AG04449 (cell line): ENCODE measurements at places on chromosomes 2 and 18.

DNA sequence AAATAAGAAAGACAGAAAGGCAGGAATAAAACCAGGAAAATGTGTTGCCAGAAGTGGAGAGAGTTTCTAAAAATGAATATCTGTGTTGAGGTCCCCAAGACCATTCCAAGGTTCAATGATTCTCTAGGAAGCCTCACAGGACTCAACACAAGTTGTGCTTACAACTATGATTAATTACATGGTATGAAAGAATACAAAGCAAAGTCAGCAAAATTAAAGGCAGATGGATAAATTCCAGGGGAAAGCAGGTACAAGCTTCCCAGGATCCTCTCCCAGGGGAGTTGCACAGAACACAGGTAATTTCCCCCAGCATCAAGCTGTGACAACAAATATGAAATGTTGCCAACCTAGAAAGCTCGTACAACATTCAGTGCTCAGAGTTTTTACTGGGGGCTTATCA lies 154.4 kb upstream of the HNMT start:
- DNase-seq: no peak

GRCh38 chr2:150464270-150464669 lies 23.2 kb downstream of the RND3 start:
- DNase-seq: no peak

DNA sequence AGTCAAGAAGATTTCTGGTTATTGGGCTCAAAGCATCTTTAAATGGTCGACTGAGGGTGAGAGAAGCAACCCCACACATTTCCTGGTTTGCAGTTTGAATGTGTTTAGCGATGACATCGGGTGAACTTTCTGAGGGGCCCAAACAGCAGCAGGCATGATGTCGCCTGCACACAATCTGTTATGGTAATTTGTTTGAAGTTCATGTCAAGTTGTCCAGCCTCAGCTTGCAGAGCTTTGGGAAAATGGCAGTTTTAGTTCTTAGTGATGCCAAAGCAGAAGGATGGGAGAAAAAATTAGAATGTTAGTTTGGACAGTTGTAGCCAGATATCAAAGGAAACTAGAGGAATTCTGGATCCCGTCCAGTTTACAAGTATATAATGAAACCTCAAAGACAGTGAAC lies 284.6 kb downstream of the MBD5 start:
- no peak for DNase-seq

DNA sequence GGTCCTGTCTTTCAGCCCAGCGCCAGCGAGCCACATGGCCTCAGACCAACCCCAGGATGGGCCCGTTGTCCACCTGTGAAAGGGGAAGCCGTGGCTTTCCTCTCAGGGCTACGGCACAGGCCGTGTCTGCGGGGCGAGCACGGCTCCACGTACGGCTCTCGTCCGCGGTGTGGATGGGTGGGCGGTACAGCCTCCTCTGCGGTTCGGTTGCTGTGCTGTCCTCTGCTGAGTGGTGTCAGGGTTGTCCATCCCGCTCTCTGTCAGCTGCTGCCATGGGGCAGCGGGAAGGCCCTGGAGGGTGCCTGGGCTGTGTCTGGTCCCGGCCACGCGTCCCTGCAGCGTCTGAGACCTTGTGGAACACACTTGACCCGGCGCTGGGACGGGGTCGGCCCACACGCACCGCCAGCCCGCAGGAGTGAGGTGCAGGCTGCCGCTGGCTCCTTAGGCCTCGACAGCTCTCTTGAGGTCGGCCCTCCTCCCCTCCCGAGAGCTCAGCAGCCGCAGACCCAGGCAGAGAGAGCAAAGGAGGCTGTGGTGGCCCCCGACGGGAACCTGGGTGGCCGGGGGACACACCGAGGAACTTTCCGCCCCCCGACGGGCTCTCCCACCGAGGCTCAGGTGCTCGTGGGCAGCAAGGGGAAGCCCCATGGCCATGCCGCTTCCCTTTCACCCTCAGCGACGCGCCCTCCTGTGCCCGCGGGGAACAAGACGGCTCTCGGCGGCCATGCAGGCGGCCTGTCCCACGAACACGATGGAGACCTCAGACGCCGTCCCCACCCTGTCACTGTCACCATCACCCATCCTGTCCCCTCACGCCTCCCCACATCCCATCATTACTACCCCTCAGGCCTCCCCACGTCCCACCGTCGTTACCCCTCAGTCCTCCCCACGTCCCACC lies 128.7 kb downstream of the NFATC1 start:
- no peak for DNase-seq

GRCh38 chr18:76686737-76687231 lies 135.6 kb upstream of the ZNF236 start:
- DNase-seq: no peak

DNA sequence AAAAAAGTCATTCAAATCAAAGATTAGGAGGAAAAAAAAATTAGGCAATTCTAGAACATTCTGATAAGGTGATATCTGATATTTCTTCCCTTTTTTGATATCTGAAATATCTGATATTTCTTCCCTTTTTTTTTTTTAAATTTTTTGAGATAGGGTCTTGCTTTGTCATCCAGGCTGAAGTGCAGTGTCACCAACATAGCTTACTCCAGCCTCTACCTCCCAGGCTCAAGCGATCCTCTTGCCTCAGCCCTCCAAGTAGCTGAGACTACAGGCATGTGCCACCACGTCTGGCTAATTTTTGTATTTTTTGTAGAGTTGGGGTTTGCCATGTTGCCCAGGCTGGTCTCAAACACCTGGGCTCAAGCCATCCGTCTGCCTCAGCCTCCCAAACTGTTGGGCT lies 33.9 kb downstream of the MEX3C start:
- DNase-seq: no peak

DNA sequence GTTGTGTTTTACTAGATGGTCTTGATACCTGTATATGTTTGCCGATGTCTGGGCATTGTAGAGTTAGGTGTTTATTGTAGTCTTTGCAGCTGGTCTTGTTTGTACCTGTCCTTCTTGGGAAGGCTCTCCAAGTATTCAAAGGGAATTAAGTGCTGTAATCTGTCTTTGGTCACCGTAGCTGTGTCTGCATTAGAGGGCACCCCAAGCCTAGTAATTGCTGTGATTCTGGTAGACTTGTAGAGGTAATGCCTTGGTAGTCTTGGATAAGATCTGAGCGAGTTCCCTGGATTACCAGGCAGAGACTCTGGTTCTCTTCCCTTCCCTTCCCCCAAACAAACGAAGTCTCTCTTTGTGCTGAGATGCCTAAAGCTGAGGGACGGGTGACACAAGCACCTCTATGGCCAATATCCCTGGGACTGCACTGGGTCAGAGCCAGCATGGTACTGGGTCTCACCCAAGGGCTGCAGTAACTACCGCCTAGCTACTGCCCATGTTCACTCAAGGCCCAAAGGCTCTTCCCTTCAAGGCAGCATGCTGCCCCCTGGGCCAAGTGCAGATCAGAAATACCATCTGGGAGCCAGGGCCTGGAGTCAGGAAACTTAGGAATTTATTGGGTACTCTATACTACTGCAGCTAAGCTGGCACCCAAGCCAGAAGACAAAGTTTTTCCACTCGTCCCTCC lies 27.1 kb downstream of the STPG4 start:
- DNase-seq: no peak

DNA sequence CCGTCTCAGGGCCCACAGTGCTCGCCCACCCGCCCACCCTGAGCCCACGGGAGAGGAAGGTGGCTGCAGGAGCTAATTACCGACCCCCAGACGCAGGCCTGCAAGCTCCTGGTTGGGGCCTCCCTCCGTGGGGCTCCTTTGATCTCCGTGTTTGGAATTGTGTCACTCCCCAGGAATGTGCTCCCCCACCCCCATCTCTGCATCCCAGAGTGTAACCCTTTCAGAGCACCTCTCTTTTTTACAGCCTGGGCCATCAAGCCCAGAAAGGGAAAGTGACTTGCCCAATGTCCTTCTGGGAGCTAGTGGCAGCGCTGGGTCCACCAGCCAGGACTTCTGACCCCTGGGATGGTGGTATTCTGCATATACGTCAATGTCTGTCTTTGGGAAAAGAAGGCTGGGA lies 335.1 kb downstream of the CYRIA start:
- no peak for DNase-seq

- DNase-seq: no peak
These were observed 119.6 kb upstream of the ARL5A start for GRCh38 chr2:151947813-151948165.

GRCh38 chr2:124402274-124402673 lies 377.2 kb downstream of the CNTNAP5 start:
- no peak for DNase-seq

DNA sequence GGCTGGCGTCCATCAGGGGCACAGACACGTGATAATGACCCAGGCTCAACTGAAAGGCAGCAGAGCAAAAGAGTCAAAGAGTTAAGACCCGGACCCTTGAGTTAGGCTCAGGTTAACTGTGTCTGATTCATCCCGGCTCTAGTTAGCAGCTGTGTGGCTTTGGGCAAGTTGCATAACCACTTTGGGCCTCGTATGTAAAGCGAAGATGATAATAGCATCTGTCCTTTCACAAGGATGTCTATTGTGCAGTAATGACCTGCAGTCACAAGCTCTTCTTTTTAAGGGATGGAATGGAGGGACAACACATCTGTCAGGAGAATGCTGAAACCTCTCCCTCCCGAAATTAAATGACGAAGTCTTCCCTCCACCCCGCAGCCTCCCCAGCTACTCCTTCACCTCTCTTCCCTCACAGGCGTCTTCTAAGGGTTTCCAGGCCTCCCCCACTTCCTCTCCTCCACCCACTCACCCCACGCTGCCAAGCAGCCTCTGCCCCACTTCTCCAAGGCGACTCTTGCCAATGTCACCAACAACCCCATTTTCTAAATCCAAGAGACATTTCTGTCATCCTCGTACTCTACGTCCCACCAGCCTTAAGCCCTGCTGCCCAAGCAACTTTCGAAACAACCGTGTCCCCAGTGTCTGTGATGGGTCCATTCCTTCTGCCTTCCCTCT lies 135.1 kb upstream of the ID2 start:
- no peak for DNase-seq

DNA sequence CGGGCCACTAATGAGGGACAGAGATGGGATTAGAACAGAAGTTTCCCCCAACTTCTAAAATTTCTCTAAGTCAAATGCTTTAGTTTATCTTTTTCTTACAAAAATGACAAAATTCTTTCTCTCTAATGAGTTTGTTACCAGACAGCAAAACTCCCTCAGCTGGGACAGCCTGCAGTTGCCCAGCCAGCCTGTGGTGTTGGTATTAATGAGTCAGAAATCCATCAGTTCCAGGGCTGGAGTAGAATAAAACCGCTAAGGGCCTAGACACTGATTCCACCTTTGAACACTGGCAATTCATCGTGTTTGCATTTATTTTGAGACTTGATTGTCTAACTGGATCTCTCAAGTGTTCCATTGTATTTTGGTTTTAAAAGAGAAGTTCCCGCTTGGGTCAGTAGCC lies 38.3 kb upstream of the SMAD2 start:
- DNase-seq: no peak

DNA sequence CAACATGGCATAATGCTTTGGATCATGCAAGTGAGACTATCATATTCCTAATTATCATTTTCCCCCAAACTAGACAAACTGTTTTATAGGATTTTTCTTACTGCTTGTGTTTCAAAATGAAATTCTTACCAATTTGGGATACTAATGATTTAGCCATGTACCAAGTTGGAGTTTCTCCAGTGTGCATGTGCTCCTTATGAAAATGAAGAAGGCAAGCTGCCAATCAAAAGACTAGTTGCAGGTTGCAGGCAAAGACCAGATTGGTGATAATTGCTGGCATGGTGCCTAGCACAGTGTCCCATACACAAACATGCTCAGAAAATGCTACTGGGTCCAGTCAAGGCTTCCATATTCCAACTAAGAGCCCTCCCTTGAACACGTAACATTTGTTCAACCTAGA lies 771.8 kb upstream of the FANCL start:
- no peak for DNase-seq

- no peak for DNase-seq
These were observed 103.3 kb downstream of the MYCN start for GRCh38 chr2:16043627-16044026.

GRCh38 chr18:8287196-8287885 lies 321.9 kb upstream of the RAB12 start:
- no peak for DNase-seq

DNA sequence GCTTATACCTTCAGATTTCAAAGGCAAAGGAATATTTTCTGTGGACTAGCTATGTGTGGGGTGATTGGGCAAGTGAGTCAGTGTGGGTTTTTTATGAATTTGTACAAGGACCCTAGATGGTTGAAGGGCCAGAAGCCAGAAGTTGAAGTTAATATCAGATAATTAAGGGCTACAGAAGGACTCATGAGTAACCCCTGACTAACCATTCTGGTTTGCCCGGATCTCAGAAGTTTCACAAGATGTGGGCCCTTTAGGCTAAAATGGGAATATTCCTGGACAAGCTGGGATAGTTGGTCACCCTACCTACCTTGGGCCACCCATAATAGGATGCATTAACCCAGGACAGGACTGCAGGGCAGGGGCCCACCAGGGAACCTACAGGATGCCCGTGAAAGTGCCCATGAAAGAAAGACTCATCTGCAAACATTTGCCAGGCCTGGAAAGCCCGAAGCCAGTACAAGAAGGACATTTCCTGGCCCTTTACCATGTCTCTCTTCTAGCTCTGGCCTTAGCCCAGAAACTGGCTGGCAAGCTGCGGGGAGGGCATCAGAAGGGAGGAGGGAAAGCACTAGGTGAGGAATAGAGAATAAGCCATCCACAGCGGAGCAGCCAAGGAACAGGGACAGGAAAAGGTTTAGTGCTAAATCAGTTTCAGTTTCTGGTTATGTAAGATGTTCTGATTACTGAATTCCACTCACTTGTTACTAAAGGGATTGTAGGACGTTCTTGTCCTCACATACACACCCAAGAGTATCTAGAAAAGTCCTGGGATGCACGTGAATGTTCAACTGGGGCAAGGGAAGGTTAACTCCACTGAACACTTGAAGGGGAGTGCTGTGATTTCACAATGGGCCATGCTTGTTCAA lies 33.6 kb downstream of the GCG start:
- peak; percentile 14 for DNase-seq

- DNase-seq: no peak
These were observed 42.6 kb upstream of the CD302 start for GRCh38 chr2:159840616-159841015.

DNA sequence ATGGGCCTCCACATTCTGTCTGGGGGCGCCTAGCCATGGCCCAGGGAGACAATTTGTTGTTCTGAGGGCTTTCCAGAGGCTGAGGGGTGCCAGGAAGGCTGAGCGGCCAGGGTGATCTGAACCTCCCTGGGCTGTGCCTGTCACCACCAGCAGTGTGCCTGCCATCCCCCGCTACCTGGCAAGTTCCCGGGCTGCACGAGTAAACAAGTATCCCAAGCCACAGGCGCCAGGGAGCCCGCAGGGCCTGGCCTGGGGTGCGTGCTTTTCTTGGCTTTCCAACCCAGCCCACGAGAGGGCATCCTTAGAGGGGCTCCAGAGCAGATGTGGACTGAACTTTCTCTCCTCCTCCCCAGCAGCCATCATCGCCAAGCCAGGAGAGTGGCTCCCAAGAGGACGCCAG lies 35.1 kb upstream of the B3GNT7 start:
- DNase-seq: no peak

DNA sequence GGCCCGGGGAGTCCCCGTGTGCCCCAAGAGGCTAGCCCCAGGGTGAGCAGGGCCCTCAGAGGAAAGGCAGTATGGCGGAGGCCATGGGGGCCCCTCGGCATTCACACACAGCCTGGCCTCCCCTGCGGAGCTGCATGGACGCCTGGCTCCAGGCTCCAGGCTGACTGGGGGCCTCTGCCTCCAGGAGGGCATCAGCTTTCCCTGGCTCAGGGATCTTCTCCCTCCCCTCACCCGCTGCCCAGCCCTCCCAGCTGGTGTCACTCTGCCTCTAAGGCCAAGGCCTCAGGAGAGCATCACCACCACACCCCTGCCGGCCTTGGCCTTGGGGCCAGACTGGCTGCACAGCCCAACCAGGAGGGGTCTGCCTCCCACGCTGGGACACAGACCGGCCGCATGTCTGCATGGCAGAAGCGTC lies 16.9 kb upstream of the FAHD2A start:
- no peak for DNase-seq
